Activated naive CD4-positive, alpha-beta T cell treated with Interleukin-2 at 50 U/mL for 16 hours (primary cell): ENCODE measurements at places on chromosomes 3 and 15.

DNA sequence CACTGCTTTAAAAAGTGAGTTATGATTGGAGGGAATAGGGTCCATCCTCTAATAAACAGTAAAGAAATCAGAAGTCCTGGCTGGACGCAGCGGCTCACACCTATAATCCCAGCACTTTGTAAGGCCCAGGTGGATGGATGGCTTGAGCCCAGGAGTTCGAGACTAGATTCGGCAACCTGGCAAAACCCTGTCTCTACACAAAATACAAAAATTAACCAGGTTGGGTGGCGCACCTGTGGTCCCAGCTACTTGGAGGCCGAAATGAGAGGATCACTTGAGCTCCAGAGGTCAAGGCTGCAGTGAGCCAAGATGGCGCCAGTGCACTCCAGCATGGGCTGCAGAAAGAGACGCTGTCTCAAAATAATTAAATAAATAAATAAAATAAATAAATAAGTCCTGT lies 171.2 kb downstream of the POTEB3 start:
- DNase-seq: no peak

GRCh38 chr3:182182531-182182968 lies 470.8 kb downstream of the SOX2 start:
- DNase-seq: no peak

DNA sequence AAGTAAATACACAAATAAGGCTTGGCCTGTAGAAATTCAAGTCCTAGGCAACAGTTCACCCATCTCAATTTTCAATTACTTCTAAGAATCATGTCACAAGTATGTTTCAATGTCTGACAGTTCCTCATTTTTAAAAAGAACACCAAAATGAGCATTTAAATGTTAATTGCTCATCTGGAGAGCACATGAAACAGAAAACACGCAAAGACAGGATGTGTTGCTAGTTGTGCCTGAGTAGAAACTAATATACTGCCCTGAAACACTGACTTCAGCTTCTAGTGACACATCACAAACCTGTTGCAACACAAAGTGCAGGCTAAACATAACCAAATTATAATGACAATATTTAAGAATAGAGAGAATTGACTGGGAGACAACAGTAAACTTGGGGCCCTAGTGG lies 167.3 kb upstream of the THBS1 start:
- no peak for DNase-seq

GRCh38 chr3:19171794-19172193 lies 23.5 kb downstream of the KCNH8 start:
- no peak for DNase-seq

DNA sequence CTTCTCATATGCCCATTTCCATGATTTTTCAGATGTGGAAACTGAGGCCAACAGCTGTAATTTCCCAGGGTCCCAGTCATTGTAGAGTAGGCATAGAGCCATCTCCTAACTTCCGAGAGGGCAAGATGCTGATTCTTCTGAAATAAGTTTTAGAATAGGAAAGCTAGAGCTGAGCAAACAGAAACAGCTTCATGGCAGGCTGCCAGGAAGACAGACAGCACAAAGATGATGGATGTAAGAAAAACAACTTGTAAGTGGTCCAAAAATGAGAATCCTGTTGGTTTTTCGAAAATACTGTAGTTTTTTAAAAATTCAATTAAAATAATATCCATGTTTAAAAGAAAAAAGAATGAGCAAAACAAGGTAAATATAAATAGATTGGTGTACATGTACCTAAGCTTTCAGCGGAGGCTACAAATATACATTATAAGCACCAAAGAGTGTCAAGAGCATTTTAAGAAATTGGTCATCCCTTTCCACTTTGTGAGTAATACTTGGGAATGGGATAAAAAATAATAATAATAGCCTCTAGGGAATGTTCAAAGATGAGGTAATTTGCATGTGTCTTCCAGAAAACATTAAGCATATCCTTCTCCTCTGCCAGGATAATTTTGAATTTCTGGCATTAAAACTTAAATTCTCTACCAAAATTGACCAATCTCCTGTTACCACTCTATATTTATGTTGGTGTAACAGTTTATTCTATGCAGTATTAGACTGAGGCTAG lies 406.6 kb downstream of the MECOM start:
- DNase-seq: no peak

GRCh38 chr3:77780278-77780996 lies 740.5 kb downstream of the ROBO2 start:
- no peak for DNase-seq

DNA sequence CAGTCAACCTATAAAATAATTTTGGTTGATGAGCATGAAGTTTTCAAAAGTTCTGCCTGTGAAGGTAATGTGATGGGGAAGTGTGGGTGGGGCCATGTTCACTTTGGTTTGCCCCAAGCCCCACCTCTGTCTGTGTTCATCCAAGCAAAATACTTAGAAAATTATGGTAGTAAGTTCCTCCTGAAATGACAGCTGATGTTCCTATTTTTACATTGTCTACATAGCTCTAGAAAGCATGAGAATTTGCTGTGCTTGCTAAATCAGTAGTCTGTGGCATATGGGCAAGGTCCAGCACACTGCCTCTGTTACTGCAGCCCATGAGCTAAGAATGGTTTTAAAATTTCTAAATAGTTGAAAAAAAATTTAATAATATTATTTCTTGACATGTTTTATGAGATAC lies 21.9 kb upstream of the CP start:
- DNase-seq: no peak

DNA sequence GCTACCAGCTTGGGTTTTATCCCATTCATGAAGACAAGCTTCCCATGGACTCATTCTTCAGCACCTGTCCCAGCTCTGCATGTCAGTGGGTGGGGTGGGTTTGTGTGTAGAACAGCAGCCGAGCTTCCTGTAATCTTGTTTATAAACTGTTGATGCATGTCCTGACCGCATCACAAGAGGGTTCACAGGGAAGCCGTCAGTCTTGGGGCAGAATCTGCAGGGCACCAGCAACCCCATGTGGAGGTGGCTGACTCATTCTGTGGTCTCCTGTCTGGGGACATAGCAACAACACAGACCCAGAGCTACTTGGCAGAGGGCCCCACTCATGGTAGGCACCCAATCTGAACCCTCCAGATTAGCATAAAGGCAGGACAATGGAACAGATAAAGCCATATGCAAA lies 35.6 kb downstream of the DAPK2 start:
- peak; percentile 88 for DNase-seq

- DNase-seq: no peak
Measured at GRCh38 chr3:136343446-136343845, 93.3 kb downstream of the PCCB start.

- no peak for DNase-seq
Measured at GRCh38 chr3:139128803-139129202, 84.1 kb upstream of the PRR23C start.
